ENCODE measurements at places on chromosomes 3 and 15. TPM values are rescaled to one million over a fixed set of nuclear protein-coding genes. Genes with fewer than 3 reads are reported as not detected.

CAV3 gene
- not detected for total RNA-seq

STARD9 gene
- 4.5 TPM for total RNA-seq

MOBP gene
- total RNA-seq: not detected

AADACL2 gene
- not detected for total RNA-seq

ANKUB1 gene
- total RNA-seq: not detected

TRPM1 gene
- total RNA-seq: not detected

PLSCR5 gene
- not detected for total RNA-seq

SLC35G2 gene
- 15.3 TPM for total RNA-seq

UTS2B gene
- 0.52 TPM for total RNA-seq

RAB11A gene
- total RNA-seq: 250 TPM

DNAH12 gene
- total RNA-seq: 0.13 TPM

CD96 gene
- not detected for total RNA-seq

CCDC80 gene
- 1,114 TPM for total RNA-seq

KBTBD13 gene
- total RNA-seq: not detected

DIPK2A gene
- total RNA-seq: 23.5 TPM

LCTL gene
- total RNA-seq: 1.7 TPM

CDCP1 gene
- 1.2 TPM for total RNA-seq

OXTR gene
- 0.76 TPM for total RNA-seq

MRPL3 gene
- 110 TPM for total RNA-seq

HTR3E gene
- total RNA-seq: not detected

WDR5B gene
- 10.7 TPM for total RNA-seq

UBAP1L gene
- total RNA-seq: 2.7 TPM

TNFAIP8L3 gene
- total RNA-seq: 3.0 TPM

ALG1L2 gene
- 0.91 TPM for total RNA-seq

MYZAP gene
- total RNA-seq: 0.65 TPM

IRAK2 gene
- 3.7 TPM for total RNA-seq

TMEM207 gene
- not detected for total RNA-seq

PCNP gene
- total RNA-seq: 159 TPM

MCF2L2 gene
- 1.0 TPM for total RNA-seq

RHOV gene
- not detected for total RNA-seq

FETUB gene
- total RNA-seq: not detected

GP5 gene
- total RNA-seq: under 0.01 TPM

ANKRD63 gene
- not detected for total RNA-seq

WDR73 gene
- total RNA-seq: 26.6 TPM

PROS1 gene
- total RNA-seq: 59.1 TPM

PGBD4 gene
- total RNA-seq: 2.1 TPM

SLITRK3 gene
- not detected for total RNA-seq

ZBTB47 gene
- 33.2 TPM for total RNA-seq

NUP210 gene
- total RNA-seq: 0.26 TPM

CPEB1 gene
- total RNA-seq: 36.4 TPM

ASB14 gene
- total RNA-seq: 0.11 TPM

SKOR1 gene
- total RNA-seq: 0.11 TPM

GOLGA6D gene
- not detected for total RNA-seq

NBEAL2 gene
- total RNA-seq: 2.7 TPM

TUSC7 gene
- not detected for total RNA-seq

SAMMSON gene
- not detected for total RNA-seq

NEO1 gene
- 27.3 TPM for total RNA-seq

MYO5C gene
- total RNA-seq: 1.2 TPM

CFAP100 gene
- total RNA-seq: not detected

CNTN6 gene
- under 0.01 TPM for total RNA-seq

CYP1A1 gene
- total RNA-seq: not detected

ALPK3 gene
- 2.8 TPM for total RNA-seq
